ENCODE measurements at places on chromosomes 2 and 18.

GRCh38 chr2:215262741-215263362 lies 49.0 kb upstream of the ATIC start:
- no peak for DNase-seq

GRCh38 chr2:130303169-130303568 lies 39.5 kb upstream of the IMP4 start:
- DNase-seq: no peak

DNA sequence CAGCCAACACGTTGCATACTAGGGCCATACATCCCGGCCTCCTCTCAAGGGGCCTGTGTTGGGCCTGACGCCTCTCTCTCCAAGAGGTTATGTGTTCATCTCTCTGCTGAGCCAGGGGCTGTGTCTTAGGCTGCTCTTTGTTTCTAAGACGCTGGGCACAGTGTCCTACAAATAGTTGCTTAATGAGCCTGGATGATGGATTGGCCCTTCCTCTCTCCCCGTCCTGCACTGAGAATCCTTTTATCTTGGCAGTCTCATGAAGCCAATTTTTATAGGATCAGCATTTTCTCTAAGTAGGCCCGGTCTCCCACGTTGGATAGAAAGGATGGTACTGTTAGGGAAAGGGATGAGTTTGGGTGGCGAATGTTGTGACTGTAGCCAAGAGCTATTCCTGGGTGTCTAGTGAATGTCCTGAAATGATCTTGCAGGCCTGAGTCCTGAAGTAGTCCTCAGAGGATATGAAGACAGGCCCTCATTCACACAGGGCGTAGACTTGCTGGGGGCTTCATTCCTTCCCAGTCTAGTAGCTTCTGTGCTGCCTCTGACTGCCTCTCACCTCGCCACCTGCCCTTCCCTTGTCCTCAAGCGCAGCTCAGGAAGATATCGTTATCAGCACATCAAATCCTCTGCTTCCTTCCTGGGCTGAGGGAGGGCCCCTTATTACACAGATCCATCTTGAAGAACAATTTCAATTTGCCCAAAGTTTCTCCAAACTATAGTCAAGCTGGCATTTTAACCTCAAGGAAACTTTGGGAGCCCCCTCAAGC lies 8.8 kb downstream of the LBH start:
- no peak for DNase-seq

DNA sequence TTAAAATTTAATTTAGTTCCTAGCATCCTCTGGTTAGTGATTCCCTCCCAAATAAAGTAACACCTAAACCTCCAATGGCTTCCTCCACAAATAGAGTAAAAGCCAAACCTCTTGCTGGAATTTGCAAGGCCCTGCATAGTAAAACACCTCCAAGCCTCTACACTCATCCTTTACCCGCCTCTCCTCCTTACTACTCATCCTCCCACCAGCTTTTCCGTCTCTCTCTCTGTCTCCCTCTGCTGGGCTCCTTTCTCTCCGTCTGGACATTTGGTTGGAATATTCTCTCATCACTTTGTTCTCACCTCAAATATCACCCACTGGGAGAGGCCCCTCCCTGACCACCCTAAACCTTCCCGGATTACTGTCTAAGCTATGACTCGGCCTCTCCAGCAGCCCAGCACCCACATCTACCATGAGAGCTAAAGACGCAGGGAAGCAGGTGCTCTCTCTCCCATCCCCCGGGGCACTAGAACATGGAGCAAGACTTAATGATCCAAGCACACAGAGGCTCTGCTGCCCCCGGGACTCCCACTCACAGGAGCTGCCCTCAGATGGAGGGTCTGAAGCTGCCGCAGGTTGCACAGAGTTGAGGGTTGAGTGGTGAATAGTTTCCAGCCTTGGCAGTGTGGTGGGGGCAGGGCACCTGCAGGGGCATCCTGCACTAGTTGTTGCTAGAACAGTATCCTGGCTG lies 167.2 kb downstream of the FBXO15 start:
- DNase-seq: no peak

DNA sequence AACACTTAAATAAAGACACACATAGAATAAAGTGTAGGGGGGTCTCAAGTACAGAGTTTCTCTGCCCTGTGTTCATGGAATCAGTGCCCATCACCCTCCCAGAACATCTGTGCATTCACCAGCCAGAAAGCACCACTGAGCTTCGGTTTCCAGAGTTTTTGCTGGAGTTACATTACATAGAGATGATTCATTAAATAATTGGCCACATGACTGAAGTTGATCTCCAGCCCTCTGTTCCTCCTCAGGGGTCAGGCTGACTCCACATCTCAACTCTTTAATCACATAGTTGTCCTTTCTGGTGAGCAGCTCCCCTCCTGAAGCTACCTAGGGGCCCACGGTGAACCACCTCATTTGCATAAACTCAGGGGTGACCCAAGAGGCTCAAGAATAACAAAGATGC lies 129.8 kb downstream of the METTL4 start:
- no peak for DNase-seq

DNA sequence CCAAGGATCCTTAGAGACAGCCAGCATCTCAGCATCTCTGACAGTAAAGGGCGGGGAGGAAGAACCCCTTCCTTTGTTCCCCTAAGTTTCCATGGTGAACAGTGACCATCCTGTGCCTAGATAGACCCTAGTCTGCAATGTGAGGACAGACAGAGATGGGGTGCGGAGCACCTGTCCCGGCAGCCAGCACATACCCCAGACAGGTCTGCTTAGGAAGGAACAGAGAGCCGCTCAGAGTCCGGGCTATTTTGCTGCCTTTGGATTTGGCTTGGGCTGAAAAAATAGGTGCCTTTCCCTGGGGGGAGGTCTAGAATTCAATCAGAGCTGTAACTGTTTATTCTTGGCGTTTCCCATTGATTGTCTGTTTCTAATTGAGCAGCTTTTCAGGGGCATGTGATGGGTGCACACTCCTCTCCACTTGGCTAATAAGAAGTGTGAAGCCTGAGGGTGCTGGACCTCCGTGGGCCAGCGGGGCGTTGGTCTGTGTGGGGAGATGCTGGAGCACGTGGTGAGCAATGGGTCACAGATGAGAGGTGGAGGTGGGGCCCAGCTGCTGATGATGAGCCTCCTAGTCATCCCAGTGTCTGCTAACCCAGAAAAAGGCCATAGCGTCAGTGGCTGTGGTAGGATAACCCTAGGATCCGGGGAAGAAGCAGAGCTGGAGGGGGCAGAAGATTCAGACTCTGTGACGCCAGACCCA lies 236.8 kb downstream of the SEPTIN10 start:
- no peak for DNase-seq

GRCh38 chr2:45809205-45809604 lies 157.7 kb downstream of the PRKCE start:
- no peak for DNase-seq

DNA sequence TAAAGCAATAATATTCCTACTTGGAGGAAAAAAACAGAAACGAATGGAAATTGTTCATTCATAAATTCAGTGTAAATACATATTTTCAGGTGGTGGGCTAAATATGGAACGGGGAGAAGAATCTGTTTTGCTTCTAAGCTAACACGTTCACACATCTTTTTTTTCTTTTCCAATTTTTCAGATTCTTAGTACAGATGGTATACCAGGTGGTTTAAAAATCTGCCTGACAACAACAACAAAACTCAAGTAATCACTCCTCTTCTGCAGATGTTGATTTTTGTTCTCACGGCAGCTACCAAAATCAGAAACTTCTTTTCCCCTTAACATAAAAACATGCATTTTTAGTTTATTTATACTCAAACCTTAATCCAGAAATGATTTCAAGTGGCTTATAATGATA lies 164.8 kb upstream of the SYT4 start:
- DNase-seq: no peak

DNA sequence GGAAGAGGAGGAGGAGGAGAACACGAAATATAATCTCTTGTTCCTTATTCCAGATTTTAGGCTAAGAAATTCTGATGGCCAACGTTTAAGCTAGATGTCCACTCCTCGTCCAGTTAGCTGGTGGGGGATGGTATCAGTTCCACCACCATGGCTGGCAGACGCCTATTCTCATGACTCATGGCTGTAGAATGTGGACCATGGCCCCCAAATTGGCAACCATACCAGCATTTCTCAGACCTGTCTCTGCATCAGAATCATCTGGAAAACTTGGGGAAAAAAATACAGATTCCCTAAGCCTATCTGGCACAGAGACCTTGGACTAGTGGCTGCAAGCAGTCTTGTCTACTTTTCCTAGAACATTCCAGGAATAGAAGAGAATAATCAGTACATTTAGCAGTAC lies 267.7 kb upstream of the SIX2 start:
- no peak for DNase-seq

- DNase-seq: no peak
Measured at GRCh38 chr2:220478305-220479058, 851.1 kb downstream of the SLC4A3 start.

GRCh38 chr18:55858661-55859515 lies 270.9 kb upstream of the TCF4 start:
- DNase-seq: no peak

GRCh38 chr2:62339413-62339812 lies 143.5 kb downstream of the B3GNT2 start:
- no peak for DNase-seq

- peak; percentile 27 for DNase-seq
Measured at GRCh38 chr2:47403609-47404193, 745 bp downstream of the MSH2 start.

GRCh38 chr2:8412586-8412985 lies 269.3 kb upstream of the ID2 start:
- DNase-seq: peak; percentile 77

GRCh38 chr2:125564471-125564870 lies 1091.5 kb upstream of the GYPC start:
- DNase-seq: no peak

- no peak for DNase-seq
Measured at GRCh38 chr2:11103984-11104793, 51.1 kb upstream of the SLC66A3 start.

DNA sequence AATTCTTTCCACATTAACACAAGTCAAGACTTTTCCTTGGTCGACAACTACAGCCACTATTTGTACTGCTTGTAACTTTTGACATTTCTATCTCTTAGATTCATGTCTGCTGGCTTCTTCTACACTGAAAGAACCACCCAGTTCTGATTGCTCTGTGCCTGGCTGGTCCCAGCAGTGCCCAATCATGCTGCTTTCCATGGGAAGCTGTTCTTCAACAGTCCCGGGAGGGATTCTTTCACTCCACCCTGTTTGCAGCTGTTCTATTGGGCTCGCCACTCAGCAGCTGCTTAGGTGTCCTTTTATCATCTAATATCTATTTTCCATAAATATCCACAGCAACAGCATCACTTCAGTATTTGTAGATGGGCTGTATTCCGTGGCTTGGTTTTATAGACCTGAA lies 471.1 kb upstream of the SMIM21 start:
- no peak for DNase-seq

- DNase-seq: no peak
Measured at GRCh38 chr2:68926796-68927195, 25.9 kb downstream of the GKN2 start.

- DNase-seq: no peak
Measured at GRCh38 chr2:241555711-241556110, 2.8 kb upstream of the BOK start.

DNA sequence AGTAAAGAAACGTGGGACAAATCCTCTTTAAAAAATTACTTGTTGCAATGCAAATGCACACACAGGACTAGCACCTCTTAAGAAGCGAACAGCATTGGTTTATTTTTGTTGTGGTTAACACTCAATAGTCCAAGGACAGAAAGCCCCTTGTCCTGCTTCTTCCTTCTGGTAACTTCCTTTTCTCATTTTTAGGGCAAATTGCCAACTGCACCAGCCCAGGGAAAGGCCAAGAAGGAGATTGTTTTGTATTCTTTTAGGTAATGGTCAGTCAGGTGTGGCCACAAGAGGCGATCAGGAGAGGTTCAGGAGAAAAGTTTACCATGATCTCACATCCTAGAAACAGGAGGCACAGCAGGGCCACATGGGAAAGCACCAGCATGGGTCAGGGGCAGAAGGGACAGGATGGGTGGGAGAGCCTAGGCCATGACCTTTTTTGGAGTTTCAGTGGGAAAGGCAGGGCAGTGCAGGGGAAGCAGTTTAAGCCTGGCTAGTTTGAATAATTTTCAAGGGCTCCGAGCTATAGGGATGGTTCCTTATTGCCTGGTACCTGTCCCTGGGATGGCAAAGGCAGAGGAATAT lies 73.0 kb downstream of the CHRNA1 start:
- DNase-seq: no peak

DNA sequence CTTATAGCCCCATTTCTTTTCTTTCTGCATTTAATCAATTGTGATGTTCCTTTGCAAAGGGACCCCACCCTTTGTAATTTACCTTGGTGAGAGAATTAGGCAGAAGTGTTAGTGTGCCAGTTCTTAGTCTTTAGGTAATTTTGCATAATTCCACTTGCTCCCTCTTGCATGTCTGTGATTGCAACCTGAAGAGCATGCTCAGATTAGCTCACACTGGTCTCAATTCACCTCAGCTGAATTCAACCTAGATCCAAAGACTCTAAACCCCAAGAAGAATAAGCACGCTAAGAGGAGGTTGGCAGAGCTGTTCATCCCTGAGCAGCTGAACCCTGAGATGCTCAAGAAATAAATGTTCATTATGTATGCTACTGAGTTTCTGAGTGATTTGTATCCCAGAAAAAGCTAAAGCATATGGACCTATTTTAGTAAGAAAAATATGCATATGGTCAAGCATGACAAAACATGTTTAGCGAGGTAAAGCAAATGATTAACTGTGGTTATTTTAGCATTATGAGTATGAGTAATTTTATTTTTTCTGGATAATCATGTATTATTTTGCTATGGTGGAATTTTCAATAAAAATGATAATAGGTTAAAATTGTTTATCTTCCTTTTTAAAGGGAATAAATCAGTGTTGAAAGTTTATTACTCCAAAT lies 299.2 kb upstream of the ZSWIM2 start:
- no peak for DNase-seq

DNA sequence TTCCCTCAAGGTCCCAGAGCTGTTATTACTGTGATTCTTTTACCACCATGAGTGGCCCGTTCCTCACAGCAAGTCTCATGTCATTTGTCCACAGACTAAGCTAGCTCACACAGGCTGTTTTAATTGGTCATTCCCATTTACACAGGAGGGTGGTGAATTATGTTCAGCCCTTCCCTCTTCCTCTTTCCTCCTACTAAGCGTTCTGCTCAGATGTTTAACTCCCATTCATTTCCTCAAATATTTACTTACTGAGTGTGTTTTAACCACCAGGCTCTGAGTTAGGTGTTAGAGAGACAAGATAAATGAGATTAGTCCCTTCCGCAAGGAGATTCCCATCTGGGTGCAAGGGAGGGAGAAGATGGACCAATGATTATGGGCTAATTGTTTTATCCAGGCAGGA lies 403.6 kb upstream of the ACVR2A start:
- no peak for DNase-seq

DNA sequence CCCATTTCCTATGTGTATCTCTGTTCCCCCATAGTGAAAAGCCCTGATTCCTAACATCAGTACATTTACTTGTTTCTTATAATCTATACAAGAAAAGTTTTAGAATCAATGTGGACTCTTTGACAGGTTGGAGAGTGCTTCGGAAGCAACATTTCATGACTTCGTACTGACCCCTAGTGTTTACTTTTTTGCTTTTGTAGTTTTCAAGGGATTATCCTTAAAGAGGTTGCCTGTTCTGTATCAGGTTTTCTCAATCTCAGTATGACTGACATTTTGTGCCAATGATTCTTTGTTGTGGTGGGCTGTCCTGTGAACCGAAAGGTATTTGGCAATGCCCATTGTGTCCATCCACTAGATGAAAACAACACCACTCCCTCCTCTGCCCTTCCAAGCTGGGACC lies 43.3 kb upstream of the SERPINB2 start:
- peak; percentile 45 for DNase-seq

GRCh38 chr18:59055345-59056032 lies 84.2 kb upstream of the SEC11C start:
- no peak for DNase-seq

- DNase-seq: no peak
Measured at GRCh38 chr18:46374850-46375249, 270.7 kb downstream of the HAUS1 start.
